ENCODE measurements at places on chromosomes 16 and 17.

DNA sequence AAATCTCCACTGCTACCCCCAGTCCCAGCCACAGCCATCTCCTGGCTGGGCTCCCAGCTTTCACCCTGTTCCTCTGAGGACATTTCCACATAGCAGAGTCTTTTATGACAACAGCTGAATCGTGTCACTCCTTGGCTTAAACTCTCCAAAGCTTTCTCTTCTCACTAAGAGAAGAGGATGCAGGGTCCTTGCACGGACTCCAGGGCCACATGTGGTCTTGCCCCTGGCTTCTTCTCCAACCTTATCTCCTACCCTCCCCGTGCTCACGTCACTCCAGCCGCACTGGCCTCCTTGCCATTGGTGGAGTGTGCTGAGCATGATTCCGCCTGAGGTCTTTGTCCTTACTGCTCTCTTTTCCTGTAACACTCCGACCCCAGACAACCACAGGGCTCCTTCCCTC is 39.9 kb upstream of the CCDC182 start:
- DNase-seq, result no peak

GRCh38 chr17:75647061-75647460 is 13.8 kb downstream of the SMIM5 start:
- no peak for DNase-seq

DNA sequence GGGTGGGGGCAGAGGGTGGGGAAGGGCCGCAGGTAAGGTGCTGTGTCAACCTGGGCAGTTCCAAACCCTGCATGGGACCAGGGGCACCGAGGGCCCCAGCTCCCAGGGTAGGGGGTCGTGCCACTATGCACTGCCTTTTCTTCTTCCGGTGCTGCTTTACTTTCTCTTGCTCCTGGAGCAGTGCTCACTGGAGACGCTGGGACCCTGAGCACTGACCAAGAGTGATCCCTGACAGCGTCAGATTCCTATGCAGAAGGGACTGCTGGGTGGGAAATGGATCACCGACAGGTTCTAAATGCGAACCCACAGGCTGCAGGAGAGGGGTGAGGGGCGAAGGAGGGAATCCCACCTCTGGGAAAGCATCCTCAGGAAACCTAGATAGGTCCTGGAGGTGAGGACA is 470.1 kb downstream of the SOX9 start:
- DNase-seq, result no peak

- peak; percentile 62 for DNase-seq
Measured at GRCh38 chr17:78127888-78128550, 536 bp downstream of the TMC6 start.

GRCh38 chr16:7714775-7715174 is 382.1 kb downstream of the RBFOX1 start:
- no peak for DNase-seq

- no peak for DNase-seq
Measured at GRCh38 chr16:20899477-20900298, 470 bp downstream of the DCUN1D3 start.

GRCh38 chr17:77734371-77735080 is 224.0 kb upstream of the TNRC6C start:
- DNase-seq, result peak; percentile 62

DNA sequence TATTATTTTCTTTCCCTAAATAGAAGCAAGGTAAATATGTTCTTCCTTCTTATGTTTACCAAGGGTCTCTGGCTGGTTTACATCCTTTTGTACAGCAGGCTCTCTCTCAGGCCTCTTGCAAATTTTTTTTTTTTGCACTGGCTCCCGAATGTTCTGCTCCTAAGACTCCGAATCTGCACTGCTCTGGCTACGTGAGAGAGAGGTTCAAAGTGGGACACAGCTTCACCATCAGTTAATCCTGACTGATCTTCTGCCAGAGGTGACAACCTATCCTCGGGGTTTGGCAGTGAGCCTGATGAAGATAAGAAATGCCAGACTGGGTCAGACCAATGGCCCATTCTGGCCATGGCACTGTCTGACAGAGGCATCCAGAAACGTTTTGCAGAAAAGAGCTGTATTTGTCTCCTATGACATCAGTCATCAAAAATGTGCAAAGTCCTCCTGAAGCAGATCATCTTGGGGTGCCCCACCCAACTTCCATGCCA is 136.9 kb downstream of the GRIN2A start:
- DNase-seq, result no peak

DNA sequence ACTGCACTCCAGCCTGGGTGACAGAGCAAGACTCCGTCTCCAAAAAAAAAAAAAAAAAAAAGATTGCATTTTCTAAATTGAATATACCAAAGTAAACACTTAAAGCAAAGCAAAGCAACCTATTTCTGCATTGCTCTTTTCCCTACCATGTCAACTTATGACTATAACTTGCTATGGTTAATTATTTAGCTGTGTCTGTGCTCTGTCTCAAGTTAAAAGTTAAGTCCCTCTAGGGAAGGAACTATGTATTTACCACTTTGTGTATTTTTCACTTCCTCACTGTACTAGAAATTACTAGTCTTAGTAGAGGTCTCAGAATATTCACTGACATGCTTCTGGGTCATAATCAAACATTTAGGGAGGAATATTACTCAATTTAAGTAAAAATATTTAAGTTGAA is 711.7 kb upstream of the SOX9 start:
- no peak for DNase-seq

DNA sequence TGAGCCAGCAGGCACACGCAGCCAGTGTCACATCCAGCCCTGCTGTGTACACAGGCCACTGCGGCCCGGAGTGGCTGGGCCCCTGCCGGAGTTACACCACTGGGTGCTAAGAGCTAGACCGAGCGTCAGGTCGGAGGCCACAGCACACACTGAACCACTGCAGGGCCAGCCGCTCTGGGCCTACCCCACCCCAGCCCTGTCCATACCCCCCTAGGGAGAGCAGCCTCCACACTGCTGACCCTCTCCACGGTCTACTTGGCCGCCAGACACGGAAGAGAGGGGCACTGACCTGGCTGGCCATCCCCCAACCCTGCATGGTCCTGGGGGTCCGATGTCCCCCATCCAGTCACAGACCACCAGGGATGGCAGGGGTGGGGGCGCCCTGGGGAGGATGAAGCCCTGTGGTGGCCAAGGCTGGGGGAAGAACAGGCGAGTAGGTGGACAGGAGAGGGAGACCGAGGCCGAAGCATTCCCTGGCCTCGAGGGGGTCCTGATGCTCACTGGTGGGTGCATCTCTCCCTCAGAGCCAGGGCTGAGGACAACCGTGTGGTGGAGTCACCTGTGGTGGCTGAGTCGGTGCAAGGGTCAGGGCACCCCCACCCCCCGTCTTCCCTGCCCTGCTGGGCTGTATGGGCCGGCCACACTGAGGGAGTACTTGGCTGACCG is 34.9 kb upstream of the ZC3H18 start:
- DNase-seq, result no peak

DNA sequence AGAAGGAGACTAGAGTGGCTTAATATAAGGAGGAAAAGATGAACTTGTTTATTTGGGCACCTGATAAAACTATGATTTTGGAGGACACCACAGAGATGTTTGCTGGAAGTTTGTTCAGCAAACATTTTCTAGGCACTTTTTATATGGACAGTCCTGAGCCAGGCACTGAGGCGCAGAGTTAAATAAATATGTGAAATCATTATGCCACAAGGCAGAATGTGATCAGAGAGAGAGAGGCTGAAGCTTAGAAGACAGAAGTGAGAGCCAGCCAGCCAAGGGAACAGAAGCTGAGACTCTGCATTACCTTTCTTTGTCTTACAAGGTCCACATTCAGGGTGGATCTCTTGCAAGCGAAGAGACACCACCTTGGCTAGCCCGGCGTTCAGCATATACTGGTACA is 21.4 kb downstream of the GTF3C1 start:
- no peak for DNase-seq

DNA sequence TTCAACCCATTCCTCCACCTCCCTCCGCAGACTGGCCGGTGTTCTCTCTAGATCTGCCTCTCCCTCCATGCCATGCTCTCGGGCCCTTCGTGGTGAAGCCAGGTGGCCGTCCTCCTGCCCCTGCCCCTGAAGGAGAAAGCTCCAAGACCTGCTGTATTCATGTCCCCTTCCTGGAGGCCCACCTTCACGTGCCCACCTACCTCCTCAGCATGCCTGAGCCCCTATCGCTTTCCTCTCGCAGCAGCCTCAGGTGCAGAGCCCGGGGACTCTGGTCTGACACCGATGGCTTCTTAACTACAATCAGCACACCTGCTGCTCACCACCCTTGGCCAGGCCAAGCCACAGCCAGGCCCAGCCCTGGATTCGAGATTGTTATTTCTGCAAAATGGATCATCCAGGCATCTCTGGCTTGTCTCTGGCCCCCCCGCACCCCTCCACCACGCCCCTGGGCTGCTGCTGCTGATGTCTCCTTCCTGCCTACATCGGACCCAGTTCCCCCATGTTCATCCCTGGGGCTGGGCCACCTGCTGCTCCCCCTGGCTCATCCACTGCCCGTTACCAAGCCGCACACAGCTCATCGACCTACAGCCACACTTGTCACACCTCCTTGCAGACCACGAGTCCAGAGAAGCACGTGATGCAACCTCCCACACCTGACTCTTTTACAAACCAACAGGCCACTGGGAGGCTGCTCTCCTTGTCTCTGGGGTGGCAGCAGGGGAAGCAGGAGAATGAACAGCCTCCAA is 32.5 kb upstream of the TNFRSF13B start:
- no peak for DNase-seq

DNA sequence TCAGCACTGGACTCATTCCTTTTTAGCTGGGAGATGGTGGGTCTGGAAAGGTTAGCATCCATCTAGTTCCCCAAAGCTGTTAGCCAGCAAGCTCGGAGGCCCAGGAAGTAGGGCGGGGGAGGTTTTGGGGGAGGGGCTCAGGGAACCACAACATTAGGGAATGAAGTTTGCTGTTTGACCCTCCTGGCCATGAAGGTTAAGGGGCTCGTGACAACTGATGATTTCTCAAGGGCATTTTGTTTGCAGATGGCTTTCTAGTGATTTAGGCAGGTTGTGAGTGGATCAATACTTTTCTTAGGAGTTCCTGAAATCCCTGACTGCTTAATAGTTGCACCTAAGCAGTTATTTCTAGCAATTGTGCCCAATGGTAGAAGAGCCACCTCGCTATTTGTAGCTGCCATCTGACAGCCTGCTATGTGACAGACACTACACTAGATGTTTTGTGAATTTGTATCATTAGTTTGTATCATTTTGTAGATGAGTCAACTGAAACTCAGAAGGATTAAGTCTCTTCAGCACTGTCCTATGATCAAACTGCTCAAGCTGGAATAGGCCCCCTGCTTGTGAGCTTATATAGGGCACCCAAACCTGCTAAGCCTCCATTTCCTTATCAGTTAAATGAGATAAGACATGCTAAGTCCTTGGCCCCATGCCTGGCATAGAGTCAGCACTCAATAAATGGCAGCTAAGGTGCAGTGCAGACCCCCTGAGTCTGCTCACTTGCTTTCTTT is 146.4 kb downstream of the IRX3 start:
- DNase-seq, result peak; percentile 5
